ENCODE measurements at places on chromosomes 1 and 21. TPM values are rescaled to one million over a fixed set of nuclear protein-coding genes. Genes with fewer than 3 reads are reported as not detected.

- DNase-seq = no peak
- H3K36me3 ChIP-seq = no peaks in the 10 kb centered on the region
- no peak overlapping the region for H3K4me3 ChIP-seq
- no peak overlapping the region for H3K27ac ChIP-seq
- no peaks in the 10 kb centered on the region for H3K4me1 ChIP-seq
- no peaks in the 10 kb centered on the region for H3K27me3 ChIP-seq
Measured at GRCh38 chr1:99786751-99787501, 20.5 kb upstream of the FRRS1 start.

DNA sequence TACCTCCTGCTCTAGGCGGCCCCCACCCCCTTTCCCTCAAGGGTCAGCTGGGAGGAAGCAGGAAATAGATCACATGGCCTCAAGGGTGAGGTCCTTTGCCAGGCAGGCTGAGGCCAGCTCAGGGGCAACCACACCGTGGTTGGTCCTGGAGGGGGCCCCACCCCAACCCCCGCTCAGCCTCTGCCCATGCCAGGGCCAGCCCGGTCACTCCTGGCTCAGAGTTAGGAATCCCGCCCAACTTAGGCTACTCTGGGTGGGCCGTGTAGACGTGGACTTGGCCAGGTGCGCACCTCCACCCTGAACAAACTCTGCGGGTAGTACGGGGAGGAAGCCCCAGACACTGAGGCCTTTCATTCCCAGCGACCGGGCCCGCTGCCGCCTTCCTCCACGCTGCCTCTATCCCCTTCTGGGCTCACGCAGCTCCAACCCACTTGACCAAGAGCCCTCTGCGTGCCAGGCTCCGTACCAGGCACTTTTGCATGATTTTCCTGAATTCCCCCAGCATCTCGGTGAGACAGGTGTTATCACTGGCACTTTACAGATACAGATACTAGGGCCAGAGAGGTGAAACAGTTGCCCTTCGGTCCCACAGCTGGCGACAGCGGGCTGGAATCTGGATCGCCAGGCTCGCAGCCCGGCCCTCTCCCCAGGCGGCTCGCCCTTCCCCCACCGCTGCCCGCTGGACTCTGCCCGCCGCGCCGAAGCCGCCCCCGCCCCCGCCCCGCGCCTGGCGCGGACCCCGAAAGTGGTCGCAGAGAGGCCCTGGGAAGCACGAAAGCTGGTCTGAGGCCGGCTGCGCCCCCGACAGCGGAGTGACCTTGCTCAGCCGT, 769 bp downstream of the GALE start:
- peak; percentile 67 for DNase-seq
- H3K27ac ChIP-seq = peak overlapping the region; percentile 22
- no peaks in the 10 kb centered on the region for H3K27me3 ChIP-seq
- H3K4me3 ChIP-seq = peak overlapping the region; percentile 78
- no peaks in the 10 kb centered on the region for H3K36me3 ChIP-seq

SELL gene
- polyA plus RNA-seq = 11.0 TPM

GRCh38 chr1:213680677-213681325, 307.0 kb upstream of the PROX1 start:
- H3K27ac ChIP-seq = no peak overlapping the region
- H3K36me3 ChIP-seq = no peaks in the 10 kb centered on the region
- no peak for DNase-seq
- no peaks in the 10 kb centered on the region for H3K27me3 ChIP-seq

DNA sequence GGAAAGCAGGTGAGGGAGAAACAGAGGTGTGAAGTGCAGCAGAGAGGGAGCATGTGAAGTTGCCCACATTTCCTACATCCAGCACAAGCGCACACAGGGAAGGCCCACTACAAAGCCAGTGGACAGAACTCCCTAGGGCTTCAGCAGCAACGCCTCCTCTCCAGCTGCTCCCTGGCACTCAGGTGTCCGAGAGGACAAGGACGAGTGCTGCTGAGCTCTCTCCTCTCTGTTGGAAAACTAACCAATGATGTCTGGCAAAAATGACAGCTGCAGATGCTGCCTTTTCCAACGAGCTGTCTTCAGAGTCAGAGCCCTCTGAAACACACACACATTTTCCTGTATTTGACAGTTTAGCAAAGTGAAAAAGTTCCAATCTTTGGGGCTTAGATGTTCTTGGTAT, 86.8 kb downstream of the HSF2BP start:
- H3K27me3 ChIP-seq = no peaks in the 10 kb centered on the region
- H3K27ac ChIP-seq = no peak overlapping the region
- no peaks in the 10 kb centered on the region for H3K36me3 ChIP-seq
- no peaks in the 10 kb centered on the region for H3K4me1 ChIP-seq

- no peaks in the 10 kb centered on the region for H3K4me1 ChIP-seq
- H3K36me3 ChIP-seq = no peaks in the 10 kb centered on the region
- H3K27ac ChIP-seq = no peak overlapping the region
- DNase-seq = no peak
- H3K27me3 ChIP-seq = no peaks in the 10 kb centered on the region
Measured at GRCh38 chr1:107954719-107955415, 10.1 kb downstream of the VAV3 start.

RXRG gene
- 6.6 TPM for polyA plus RNA-seq

GRCh38 chr1:60279798-60280197, 206.2 kb upstream of the C1orf87 start:
- H3K27me3 ChIP-seq = no peaks in the 10 kb centered on the region
- no peaks in the 10 kb centered on the region for H3K36me3 ChIP-seq
- no peak overlapping the region for H3K4me3 ChIP-seq
- no peak for DNase-seq
- H3K4me1 ChIP-seq = no peaks in the 10 kb centered on the region
- H3K27ac ChIP-seq = no peak overlapping the region

DNA sequence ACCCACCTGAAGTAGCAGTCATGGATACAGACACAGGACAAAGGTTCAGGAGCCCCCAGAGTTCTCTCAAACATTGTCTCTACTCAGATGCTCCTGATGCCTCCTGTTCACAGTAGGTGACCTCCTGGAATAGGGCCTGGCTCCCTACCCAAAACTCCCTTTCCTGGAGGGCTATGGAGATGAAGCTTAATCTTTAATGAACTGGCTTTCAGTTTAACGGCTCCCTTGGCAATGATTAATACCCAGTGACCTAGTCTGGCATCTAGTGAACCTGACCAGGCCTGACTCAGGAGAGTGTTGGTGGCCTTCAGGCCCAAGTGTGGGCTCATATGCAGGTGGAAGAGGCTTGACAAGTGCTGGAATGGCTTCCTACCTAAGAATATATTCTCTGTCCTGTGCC, 65.2 kb upstream of the TRABD2B start:
- H3K27me3 ChIP-seq = no peaks in the 10 kb centered on the region
- no peak overlapping the region for H3K4me3 ChIP-seq
- H3K36me3 ChIP-seq = no peaks in the 10 kb centered on the region
- no peaks in the 10 kb centered on the region for H3K4me1 ChIP-seq
- H3K27ac ChIP-seq = no peak overlapping the region
- no peak for DNase-seq

SPRR2D gene
- polyA plus RNA-seq = 0.27 TPM

OR2G2 gene
- polyA plus RNA-seq = not detected

LMX1A gene
- 0.15 TPM for polyA plus RNA-seq

MPL gene
- polyA plus RNA-seq = 0.63 TPM

- H3K27ac ChIP-seq = no peak overlapping the region
- no peak for DNase-seq
- H3K27me3 ChIP-seq = no peaks in the 10 kb centered on the region
- H3K4me3 ChIP-seq = no peak overlapping the region
Measured at GRCh38 chr1:14631421-14631820, 32.9 kb downstream of the KAZN start.

- no peak for DNase-seq
- H3K36me3 ChIP-seq = no peaks in the 10 kb centered on the region
- H3K27me3 ChIP-seq = no peaks in the 10 kb centered on the region
Measured at GRCh38 chr1:58839846-58840835, 56.3 kb upstream of the JUN start.

DNA sequence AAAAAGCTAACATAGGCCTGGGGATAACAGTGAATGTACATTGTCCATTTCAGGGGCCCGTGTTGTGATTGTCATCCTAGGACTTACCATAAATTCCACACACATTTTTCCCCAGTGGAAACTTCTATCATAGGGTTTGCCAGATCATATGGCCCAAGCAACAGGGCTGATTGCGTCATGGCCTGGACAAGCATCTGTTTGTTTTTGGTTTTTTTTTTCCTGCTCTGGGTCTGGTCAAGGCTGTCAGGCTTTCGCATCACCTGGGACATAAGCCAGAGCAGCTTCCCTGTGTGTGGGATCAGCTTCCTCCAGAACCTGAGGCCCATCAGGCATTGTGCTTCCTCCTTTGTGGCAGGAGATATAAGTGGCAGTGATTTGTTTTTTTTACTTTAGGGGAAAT, 598.5 kb upstream of the USP24 start:
- H3K4me1 ChIP-seq = peaks cover 8% of the 10 kb centered on the region
- H3K36me3 ChIP-seq = no peaks in the 10 kb centered on the region
- H3K27me3 ChIP-seq = no peaks in the 10 kb centered on the region

DNA sequence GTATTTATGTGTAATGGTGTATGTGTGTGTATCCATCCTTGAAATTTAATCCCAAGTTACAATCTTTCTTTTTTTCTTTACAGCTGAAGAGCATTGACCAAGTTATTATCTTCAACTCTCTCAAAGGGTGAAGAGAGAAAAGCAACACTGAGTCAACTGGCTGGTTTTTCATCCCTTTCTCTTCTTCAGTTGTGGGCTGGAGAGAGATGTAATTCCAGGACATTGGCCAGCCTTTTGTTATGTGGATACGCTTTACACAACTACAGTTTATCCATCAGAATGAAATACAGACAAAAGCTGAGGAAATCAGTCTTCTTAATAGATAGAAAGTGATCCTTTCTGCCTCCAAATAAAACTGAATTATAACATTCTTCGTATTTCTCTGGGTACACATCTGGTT, 357.0 kb upstream of the NCAM2 start:
- no peak for DNase-seq
- H3K4me3 ChIP-seq = no peak overlapping the region
- no peak overlapping the region for H3K27ac ChIP-seq
- H3K36me3 ChIP-seq = no peaks in the 10 kb centered on the region

DNA sequence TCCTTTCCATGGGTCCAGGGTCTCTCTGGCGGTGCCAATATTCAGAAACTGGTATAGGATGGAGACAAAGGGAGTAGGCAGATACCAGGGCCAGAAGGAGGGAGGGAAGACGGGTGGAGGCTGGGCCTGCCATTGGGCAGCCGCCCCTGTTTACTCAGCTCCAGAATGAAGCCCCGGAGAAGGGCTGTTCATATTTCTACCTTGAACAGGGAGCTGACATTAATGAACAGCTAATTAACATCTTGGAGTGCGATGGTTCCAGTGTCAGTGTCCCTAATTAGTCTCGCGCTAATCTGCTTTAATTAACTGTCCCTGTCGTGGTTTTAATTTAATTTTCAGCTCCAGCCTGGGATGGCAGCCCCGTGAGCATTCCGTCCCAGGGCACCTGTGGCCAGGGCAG, 113.8 kb downstream of the EPHB2 start:
- no peak overlapping the region for H3K27ac ChIP-seq
- no peak overlapping the region for H3K4me3 ChIP-seq
- H3K27me3 ChIP-seq = no peaks in the 10 kb centered on the region

DNA sequence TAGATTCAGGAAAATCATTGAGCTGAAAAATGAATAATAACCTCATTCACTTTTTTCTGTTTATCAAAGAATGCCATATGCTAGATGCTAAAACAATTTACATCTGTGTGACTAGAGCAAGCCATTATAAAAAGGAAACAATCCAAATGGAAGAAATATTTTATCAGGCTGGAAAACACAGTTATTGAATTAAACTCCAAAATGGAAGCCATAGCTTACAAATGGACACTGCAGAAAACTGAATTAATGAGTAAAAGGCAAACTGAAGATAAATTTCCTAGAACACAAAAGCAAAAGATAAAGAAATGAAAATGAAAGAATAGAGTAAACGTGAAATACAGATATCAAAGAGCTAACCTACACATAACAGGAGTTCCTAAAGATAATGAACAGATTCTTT, 33.1 kb upstream of the IL10 start:
- H3K4me1 ChIP-seq = no peaks in the 10 kb centered on the region
- H3K27ac ChIP-seq = no peak overlapping the region
- no peaks in the 10 kb centered on the region for H3K36me3 ChIP-seq
- no peak for DNase-seq
- H3K4me3 ChIP-seq = no peak overlapping the region

- no peak for DNase-seq
- no peak overlapping the region for H3K4me3 ChIP-seq
- H3K36me3 ChIP-seq = no peaks in the 10 kb centered on the region
- H3K27ac ChIP-seq = no peak overlapping the region
Measured at GRCh38 chr1:45243476-45244343, 37.3 kb upstream of the ZSWIM5 start.

DNA sequence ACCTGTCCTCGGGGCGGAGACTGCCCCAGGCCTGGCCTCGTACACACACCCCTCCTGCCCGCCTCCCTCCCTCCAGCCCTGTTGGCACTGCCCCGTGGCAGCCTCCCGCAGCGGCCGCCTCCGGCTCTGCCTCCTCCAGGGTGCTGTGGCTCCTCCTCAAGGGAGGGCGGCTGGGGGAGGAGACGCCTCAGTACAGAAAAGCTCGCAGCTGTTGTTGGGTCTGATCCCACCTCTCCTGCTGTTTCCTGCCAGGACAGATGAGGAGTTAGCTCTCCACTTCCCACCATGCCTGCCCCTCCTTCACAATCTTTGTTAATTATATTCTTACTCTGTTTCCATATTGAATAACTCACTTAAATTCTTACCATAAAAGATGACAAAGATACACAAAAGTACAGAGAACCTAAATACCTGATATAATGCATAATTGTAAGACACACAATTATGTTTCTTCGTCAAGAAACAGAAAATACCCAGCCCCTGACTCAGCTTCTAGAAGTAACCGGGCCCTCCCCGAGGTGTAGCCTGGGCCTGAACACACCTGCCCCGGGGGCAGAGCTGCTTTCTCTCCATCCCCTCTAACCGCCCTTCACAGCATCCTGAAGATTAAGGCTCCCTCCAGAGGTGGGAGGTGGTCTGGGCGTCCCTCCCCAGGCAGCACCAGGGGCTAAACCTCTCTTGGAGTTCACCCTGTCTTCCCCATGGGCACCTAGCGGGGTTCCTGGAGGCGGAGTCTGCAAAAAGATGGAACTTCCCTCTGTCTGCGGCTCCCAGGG, 30.6 kb upstream of the COL6A1 start:
- peaks cover 15% of the 10 kb centered on the region for H3K4me1 ChIP-seq
- H3K27ac ChIP-seq = no peak overlapping the region
- peak overlapping the region; percentile 2 for H3K4me3 ChIP-seq
- H3K36me3 ChIP-seq = no peaks in the 10 kb centered on the region
- no peaks in the 10 kb centered on the region for H3K27me3 ChIP-seq
- peak; percentile 73 for DNase-seq

DNA sequence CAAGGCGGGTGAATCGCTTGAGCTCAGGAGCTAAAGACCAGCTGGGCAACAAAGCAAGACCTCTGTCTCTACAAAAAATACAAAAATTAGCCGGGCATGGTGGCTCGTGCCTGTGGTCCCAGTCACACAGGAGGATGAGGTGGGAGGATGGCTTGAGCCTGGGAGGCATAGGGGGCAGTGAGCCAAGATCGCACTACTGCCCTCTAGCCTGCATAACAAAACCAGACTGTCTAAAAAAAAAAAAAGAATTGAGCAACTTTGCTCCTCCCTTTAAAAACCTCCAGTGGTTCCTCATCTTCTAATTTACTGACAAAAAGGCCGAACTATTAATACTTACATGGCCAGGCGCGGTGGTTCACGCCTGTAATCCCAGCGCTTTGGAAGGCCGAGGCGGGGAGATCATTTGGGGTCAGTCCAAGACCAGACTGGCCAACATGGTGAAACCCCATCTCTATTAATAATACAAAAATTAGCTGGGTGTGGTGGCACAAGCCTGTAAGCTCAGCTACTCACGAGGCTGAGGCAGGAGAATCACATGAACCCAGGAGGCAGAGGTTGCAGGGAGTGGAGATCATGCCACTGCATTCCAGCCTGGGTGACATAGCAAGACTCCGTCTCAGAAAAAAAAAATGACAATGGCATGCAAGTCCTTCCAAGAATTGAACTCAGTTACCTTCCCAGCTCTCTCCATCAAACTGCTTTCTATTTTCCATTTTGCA, 4.4 kb downstream of the ACBD3 start:
- no peak overlapping the region for H3K4me3 ChIP-seq
- H3K36me3 ChIP-seq = no peaks in the 10 kb centered on the region
- DNase-seq = peak; percentile 54
